Body of pancreas (tissue), 4 donors: ENCODE measurements at places on chromosomes 7 and 10. TPM values are rescaled to one million over a fixed set of nuclear protein-coding genes. Genes with fewer than 3 reads are reported as not detected.

DNA sequence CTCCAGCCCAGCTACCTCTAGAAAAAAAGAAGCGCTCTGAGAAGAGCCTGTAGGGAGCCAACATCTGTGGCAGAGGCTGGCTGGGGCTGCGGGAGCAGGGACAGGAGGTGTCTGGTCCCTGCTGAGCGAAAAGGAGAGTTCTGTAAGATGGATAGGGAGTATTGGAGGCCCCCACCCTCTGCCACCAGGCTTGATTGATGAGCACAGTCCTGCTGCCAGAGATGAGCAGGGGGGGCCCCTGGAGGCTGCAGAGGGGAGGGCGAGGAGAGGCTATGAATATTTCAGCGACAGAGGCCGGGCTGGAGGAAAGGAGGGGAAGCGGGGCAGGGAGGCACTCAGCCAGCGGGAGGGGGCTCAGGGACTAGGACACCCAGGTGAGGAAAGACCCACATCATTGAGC lies 44.5 kb upstream of the HSPB1 start:
- H3K4me1 ChIP-seq, result peaks cover 8% of the 10 kb centered on the region
- DNase-seq, result no peak
- H3K4me3 ChIP-seq, result no peak overlapping the region
- no peak overlapping the region for H3K27ac ChIP-seq

GRCh38 chr7:93646538-93646937 lies 72.0 kb upstream of the CALCR start:
- H3K4me1 ChIP-seq, result no peaks in the 10 kb centered on the region
- no peak overlapping the region for H3K4me3 ChIP-seq
- no peak for DNase-seq
- H3K27me3 ChIP-seq, result no peaks in the 10 kb centered on the region

DNA sequence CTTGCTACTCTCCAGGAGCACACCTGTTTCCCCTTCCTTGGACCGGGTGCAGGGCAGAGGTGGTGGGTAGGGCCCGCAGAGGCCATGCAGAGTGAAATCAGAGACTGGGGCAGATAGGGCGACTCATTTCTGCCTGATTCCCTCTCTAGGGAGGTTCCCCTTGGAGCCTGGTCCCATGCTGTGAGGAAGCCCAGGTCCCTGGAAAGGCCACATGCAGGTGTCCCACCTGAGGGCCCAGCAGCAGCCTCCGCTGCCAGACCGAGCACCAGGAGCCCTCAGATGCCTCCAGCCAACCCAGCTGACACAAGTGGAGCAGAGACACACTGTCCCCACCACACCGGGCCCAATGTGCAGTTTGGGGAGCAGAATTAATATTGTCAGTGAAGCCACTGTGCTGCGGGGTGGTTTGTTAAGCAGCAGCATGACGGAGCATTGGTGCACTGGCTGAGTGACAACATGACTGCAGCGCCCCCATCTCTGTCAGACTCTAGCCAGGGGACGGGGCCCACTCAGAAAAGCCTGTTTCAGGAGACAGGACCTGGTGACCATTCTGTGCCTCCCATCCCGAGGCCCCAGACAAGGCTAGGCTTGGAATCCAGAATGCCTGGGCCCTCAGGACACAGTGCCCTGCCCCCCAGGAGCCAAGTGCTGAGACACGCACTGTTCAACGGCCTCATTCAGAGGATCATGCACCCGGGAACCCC lies 30.4 kb upstream of the RET start:
- no peak overlapping the region for H3K27ac ChIP-seq
- H3K36me3 ChIP-seq, result no peaks in the 10 kb centered on the region
- H3K27me3 ChIP-seq, result no peaks in the 10 kb centered on the region

DNA sequence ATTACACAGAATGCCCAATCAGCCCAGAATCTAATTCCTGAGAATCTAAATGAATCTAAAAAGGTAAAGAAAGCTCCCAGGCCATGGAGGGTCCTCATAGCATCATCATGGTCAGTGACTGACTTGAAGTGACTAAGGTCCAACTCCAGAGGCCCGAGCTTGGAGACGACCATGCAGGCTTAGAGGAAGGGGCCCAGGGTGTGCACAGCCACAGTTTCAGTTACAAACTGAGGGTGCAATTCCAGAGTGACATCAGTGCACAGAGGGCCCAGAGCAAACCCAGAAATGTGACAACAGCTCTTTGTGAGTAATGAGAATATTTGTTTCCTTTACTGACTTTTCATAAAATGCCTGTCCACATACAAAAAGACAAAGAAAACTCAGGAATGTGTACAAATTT lies 170.0 kb downstream of the TNS3 start:
- no peaks in the 10 kb centered on the region for H3K27me3 ChIP-seq
- H3K36me3 ChIP-seq, result peaks cover 25% of the 10 kb centered on the region
- no peak overlapping the region for H3K4me3 ChIP-seq
- peaks cover 19% of the 10 kb centered on the region for H3K4me1 ChIP-seq
- DNase-seq, result no peak

GRCh38 chr10:6343305-6344010 lies 140.7 kb downstream of the PFKFB3 start:
- no peak overlapping the region for H3K4me3 ChIP-seq
- no peak overlapping the region for H3K27ac ChIP-seq
- H3K4me1 ChIP-seq, result no peaks in the 10 kb centered on the region
- H3K27me3 ChIP-seq, result no peaks in the 10 kb centered on the region

PCGF6 gene
- total RNA-seq, result 37.9 TPM
